ENCODE measurements at places on chromosomes 12 and 14. TPM values are rescaled to one million over a fixed set of nuclear protein-coding genes. Genes with fewer than 3 reads are reported as not detected.
A peak's percentile ranks its signal among the peaks of the same experiment; 100 is the strongest.

ADGRD1 gene
- 7.7 TPM for total RNA-seq

MYF5 gene
- not detected for total RNA-seq

GRCh38 chr12:125528281-125528680 lies 463.0 kb downstream of the AACS start:
- H3K4me1 ChIP-seq, result no peaks in the 10 kb centered on the region
- DNase-seq, result no peak
- H3K27me3 ChIP-seq, result no peaks in the 10 kb centered on the region
- H3K4me3 ChIP-seq, result no peak overlapping the region
- no peaks in the 10 kb centered on the region for H3K36me3 ChIP-seq

DNA sequence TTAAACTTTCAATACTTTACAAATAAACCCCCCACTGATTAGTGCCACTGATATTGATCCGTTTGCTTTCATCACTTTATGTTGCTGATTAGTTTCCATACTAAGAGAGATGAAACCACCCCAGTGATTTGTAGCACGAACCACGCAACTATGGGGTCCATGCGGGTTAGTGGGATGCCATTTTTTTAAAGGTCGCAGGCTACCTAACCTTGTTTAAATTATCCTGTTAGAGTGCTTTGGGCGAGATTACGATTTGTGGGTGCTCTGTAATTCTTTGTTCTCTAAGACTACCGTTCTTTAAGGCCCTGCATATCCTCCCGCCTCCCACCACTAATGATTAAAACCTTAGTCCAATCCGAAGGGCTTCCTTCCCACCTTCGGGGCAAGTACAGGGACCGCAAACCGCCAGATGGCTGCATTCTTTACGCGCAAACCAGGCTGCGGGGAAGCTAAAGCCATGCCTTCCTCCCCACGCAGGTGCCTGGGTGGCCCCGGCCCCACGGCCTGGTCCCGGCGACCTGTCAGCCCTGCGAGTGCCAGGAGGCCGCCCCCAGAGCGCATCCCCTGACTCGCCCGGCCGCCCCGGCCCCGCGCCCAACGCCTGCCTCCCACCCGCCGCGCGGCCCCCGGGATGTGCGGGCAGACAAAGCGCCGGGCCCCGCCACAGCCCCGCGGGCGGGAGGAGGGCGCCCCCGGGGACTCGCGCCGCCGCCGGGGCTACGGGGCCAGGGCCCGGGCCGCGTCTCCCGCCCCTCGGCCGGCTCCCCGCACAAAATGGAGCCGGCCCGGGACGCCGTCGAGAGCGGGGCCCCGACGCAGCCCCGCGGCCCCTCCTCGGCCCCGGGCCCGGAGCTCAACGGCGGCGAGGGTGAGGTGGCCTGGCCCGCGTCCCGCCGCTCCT lies 759 bp downstream of the NFYB start:
- H3K27me3 ChIP-seq, result peaks cover 7% of the 10 kb centered on the region
- peak; percentile 46 for DNase-seq
- peak overlapping the region; percentile 84 for H3K4me3 ChIP-seq
- peaks cover 23% of the 10 kb centered on the region for H3K4me1 ChIP-seq
- H3K36me3 ChIP-seq, result peaks cover 5% of the 10 kb centered on the region

- DNase-seq, result no peak
- no peaks in the 10 kb centered on the region for H3K36me3 ChIP-seq
- no peaks in the 10 kb centered on the region for H3K27me3 ChIP-seq
- H3K4me1 ChIP-seq, result no peaks in the 10 kb centered on the region
These were observed 125.1 kb downstream of the ST8SIA1 start for GRCh38 chr12:22209422-22209821.

GRCh38 chr12:2009623-2010022 lies 5.4 kb upstream of the DCP1B start:
- H3K36me3 ChIP-seq, result no peaks in the 10 kb centered on the region
- no peak overlapping the region for H3K4me3 ChIP-seq
- H3K27me3 ChIP-seq, result peaks cover 20% of the 10 kb centered on the region
- no peak for DNase-seq

DNA sequence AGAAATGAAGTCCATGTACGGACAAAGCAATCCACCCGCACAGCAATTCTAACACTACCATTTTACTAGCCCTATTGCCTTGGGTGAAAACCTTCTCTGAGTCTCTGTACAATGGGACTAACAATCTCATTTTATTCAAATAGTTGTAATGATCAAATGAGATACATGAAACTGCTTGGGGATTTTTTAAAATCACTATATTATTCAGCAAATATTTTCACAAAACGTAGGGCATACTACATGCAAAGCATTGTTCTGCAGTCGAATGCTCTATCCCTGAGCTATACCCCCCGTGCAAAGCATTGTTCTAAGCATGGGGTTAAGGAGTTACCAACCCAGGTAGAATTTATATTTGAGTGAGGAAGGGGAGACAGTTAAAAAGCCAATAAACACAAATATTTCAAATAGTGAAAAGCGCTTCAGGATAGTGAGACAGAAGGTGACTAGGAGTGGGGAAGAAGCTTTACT lies 554 bp upstream of the ATF7 start:
- no peak for DNase-seq
- peak overlapping the region; percentile 100 for H3K4me3 ChIP-seq
- H3K36me3 ChIP-seq, result peaks cover 12% of the 10 kb centered on the region
- peak overlapping the region; percentile 79 for H3K27ac ChIP-seq
- peaks cover 33% of the 10 kb centered on the region for H3K4me1 ChIP-seq

DNA sequence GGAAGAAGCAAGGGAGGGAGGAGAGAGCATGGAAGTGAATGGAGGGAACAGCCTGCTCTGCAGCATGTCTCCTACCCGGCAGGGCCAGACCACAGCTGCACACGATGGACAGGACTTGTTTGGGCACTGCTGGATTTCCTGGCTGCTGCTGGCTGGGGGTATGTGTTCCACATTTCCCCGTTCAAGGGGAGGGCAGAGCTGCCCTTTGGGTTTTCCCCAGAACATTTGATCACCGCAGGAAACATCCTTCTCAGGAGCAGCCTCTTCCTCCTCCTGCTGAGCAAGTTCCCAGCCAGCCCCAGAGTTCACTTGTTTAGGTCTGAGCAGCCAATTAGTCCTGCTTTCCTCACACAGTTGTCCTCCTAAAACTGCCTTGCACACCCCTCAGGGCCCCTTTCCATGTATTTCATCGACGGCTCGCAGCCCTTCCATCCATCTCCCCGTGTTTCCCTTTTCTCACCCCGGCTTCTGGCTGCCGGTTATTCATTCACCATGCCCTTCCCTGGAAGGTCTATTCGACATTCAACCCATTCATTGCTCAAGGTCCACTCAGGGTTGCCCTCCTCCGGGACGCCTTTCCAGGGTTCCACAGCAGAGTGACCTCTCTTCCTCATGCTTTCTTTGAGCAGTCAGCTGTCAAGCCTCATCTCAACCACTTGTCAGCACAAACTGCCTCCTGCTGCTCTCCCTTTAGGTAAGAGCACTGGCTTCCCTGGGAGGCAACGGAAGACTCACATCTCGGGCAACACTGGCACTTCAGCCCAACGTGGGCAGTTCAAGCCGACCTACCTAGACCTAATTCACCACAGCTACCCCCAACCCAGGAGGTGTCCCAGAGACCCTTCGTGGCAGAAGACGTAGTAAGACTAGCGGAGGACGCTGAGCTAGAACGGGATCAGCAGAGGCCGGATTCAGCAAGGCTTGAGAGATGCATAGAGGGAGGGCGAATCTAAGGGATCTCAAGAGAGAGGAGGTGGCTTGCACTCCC lies 20.1 kb upstream of the ANO2 start:
- DNase-seq, result no peak
- peaks cover 5% of the 10 kb centered on the region for H3K27me3 ChIP-seq
- no peak overlapping the region for H3K4me3 ChIP-seq
- no peak overlapping the region for H3K27ac ChIP-seq
- no peaks in the 10 kb centered on the region for H3K36me3 ChIP-seq
- H3K4me1 ChIP-seq, result no peaks in the 10 kb centered on the region

DNA sequence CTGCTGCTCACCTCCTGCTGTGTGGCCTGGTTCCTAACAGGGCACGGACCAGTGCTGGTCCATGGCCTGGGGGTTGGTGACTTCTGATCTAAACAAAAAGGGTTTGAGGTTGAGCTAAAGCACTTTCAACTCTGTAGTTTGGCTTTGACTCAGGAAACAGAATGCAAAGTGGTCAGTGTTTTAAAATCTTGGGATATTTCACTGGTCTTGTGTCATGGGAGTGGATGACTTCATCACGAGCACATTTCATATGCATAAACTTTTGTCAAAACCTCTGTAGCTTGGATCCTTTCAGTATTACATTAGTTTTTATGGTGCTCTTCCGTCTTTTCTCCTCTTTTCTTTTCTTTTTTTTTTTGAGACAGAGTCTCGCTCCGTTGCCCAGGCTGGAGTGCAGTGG lies 25.6 kb downstream of the FAM161B start:
- no peak overlapping the region for H3K4me3 ChIP-seq
- H3K4me1 ChIP-seq, result peaks cover 2% of the 10 kb centered on the region
- H3K27ac ChIP-seq, result no peak overlapping the region
- H3K27me3 ChIP-seq, result no peaks in the 10 kb centered on the region

DNA sequence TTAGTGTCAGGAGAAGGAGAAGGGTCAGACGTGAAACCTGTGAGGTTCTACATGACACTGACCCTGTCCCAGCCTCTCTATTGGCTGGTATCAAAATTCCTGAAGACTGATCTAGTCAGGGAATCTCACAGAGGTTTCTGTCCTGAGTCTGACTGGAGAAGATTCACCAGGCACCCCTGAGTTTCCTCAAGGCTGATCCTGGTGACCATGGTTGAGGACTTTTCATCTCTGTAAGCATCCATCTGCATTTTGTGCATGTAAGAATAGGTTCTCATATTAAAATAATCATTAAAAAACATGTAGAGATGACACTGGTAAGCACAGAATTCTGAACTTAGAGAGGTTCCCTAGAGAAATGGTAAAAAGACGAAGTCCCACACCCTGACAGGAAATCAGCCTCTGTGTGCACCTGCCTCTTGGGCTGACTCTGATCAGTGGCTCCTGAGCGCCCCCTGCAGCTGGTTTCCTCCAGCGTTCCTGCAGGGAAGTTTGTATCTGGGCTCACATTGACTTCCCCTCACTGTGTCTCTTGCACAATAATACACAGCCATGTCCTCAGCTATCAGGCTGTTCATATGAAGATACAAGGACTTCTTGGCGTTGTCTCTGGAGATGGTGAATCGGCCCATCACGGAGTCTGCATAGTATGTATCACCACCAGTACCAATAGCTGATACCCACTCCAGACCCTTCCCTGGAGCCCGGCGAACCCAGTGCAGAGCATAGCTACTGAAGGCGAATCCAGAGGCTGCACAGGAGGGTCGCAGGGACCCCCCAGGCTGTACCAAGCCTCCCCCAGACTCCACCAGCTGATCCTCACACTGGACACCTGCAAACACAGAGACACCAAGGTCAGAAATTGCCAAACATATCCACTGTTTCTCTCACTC lies 991.9 kb downstream of the TMEM121 start:
- H3K36me3 ChIP-seq, result no peaks in the 10 kb centered on the region
- H3K4me3 ChIP-seq, result no peak overlapping the region
- peak; percentile 65 for DNase-seq
- H3K27ac ChIP-seq, result no peak overlapping the region
- H3K27me3 ChIP-seq, result peaks cover 51% of the 10 kb centered on the region

All from activated T-helper 2 cell treated with anti-CD3 and anti-CD28 coated beads, Interferon-gamma antibody, Interleukin-2, Interleukin-4, amounts not matched to agents 10 μg/mL and 5 μg/mL and 100 μg/mL, durations not matched to agents 14 hours and 24 hours and 36 hours (primary cell).